Inflammatory macrophage (primary cell): ENCODE measurements at places on chromosomes 5 and 9.
A peak's percentile ranks its signal among the peaks of the same experiment; 100 is the strongest.

DNA sequence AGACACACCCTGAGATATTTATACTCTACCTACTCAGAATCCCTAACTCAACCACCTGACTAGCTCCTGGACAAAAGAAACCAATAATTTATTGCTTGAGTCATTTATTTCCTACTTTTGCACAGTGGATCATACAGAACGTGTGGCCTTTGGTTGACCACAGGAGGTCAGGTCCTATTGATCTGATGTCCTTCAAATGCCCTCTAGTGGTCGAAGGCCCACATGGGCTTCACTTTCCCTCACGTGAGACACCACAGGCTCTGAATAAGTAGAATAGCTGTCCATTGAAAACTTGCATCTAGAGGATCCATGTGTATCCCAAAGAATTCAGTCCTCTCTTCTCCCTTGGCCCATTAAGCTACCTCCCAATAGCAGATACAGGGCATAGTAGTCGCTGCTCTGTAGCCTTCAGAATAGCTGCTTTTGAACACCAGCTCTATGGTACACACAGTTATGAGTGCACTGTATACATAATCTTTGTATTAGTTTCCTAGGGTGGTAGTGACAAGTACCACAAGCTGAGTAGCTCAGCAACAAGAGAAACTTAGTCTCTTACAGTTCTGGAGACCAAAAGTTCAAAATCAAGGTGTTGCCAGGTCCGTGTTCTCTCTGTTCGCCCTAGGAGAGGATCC lies 177.6 kb upstream of the SMARCA2 start:
- DNase-seq, result no peak

DNA sequence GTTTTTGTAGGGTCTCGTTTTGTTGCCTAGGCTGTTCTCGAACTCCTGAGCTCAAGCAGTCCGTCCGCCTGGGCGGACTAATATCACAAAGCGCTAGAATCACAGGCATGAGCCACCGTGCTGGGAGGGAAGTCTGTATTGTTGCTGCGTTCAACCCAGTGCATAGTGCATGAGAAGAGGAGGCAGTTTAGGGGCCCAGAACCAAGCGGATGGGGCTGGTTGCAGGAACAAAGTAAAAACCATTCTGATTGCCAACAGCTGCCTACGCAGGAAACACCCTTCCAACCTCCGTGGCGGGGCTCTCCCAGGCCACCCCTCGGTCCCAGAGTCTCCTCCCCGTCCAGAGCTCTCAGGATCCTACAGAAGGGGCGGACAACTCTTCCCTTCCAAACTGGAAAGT lies 87.1 kb downstream of the ANXA2R start:
- DNase-seq, result no peak

- no peak for DNase-seq
Observed at GRCh38 chr5:39648848-39649227, 224.1 kb upstream of the DAB2 start.

DNA sequence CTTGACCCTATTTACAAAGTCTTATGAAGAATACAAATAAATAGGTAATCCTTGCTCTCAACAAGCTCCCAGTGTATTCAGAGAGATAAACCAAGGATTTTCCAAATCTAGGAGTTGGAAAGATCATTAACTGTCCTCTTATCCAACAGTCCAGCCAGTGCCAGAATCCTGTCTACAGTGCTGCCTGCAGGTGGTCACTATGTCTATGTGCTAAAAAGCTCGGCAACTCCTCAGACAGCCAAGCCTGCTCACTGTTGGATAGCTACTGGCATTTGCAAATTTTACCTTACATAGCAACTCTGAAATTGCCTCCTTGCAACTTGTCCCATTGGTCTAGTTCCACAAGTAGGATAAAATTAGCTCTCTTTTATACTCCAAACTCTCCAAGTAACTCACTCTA lies 187.4 kb downstream of the DCP2 start:
- no peak for DNase-seq

DNA sequence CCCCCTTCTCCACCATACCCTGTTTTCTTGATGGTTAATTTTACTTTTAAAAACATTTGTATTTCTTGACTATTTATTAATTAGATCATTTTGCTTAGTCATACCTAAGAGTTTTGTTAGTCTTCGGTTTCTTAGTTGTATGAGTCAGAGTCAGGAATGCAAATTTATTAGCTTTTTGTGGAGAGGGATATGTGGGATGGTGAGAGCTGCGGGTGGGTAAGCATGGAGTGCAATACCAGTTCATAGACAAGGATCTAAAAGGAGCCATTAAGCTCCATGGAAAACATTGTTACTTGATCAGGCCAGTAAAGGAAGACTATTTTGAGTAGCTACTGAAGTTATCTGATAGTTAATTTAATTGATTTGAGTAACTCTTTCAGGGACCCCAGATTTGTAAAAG lies 77.5 kb downstream of the ZSWIM6 start:
- peak; percentile 29 for DNase-seq
